ENCODE measurements at places on chromosomes 1 and 21.

DNA sequence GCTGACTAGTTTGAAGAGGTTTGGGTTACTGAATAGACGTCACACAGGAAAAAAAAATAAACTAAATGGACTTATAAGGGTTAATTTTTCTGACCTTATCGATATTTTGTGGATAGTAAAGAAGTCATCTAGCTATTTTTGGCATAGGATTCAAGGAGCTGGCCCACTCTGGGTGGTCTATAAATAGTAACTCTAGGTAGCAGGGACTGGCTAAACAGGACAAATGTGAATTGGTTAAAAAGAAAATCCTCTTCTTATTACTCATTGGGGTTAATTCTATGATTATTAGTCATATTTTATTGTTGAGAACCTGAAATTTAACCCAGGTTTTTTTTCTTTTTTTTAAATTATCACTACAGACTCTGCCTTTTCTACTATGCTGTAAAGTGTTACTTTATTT lies 61.7 kb downstream of the ATF6 start:
- no peak for DNase-seq
- H3K27me3 ChIP-seq = no peaks in the 10 kb centered on the region
- no peak overlapping the region for H3K27ac ChIP-seq
- no peak overlapping the region for H3K4me3 ChIP-seq
- H3K36me3 ChIP-seq = peaks cover 27% of the 10 kb centered on the region

GRCh38 chr1:179030130-179030529 lies 4.4 kb downstream of the FAM20B start:
- H3K27me3 ChIP-seq = no peaks in the 10 kb centered on the region
- H3K4me3 ChIP-seq = no peak overlapping the region
- H3K4me1 ChIP-seq = peaks cover 34% of the 10 kb centered on the region
- peak overlapping the region; percentile 36 for H3K27ac ChIP-seq

DNA sequence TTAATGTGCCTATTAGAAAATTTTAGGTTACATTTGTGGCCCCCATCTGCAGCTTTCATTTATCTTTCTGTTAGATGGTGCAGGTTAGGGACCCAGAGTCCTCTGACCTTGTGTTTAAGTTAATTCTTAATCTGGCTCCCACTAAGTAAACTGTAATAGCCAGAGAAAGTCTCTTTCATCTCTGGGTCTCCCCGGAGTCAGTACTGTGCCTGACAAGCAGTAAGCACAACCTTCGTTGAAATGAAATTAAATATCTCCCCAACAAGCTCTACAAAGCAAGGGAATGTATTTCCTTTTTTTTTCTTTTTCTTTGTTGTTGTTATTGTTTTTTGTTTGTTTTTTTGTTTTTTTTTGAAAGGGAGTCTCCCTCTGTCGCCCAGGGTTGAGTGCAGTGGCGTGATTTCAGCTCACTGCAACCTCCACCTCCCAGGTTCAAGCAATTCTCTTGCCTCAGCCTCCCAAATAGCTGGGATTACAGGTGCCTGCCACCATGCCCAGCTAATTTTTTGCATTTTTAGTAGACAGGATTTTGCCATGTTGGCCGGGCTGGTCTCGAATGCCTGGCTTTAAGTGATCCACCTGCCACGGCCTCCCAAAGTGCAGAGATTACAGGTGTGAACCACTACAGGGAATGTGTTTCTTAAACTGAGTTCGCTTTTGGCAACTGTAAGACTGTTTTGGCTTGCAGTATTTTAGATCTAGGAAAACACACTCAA lies 81.6 kb downstream of the HHIPL2 start:
- H3K4me3 ChIP-seq = peak overlapping the region; percentile 53
- peaks cover 9% of the 10 kb centered on the region for H3K4me1 ChIP-seq
- H3K36me3 ChIP-seq = peaks cover 22% of the 10 kb centered on the region
- H3K27ac ChIP-seq = peak overlapping the region; percentile 87
- no peak for DNase-seq

- peaks cover 11% of the 10 kb centered on the region for H3K27me3 ChIP-seq
- no peak for DNase-seq
- no peak overlapping the region for H3K27ac ChIP-seq
- H3K4me3 ChIP-seq = no peak overlapping the region
- H3K4me1 ChIP-seq = no peaks in the 10 kb centered on the region
These were observed 19.7 kb upstream of the PGBD2 start for GRCh38 chr1:248886237-248886895.

GRCh38 chr1:2778220-2778592 lies 23.3 kb downstream of the TTC34 start:
- H3K27me3 ChIP-seq = peaks cover 35% of the 10 kb centered on the region
- H3K27ac ChIP-seq = no peak overlapping the region
- no peak overlapping the region for H3K4me3 ChIP-seq
- DNase-seq = no peak
- no peaks in the 10 kb centered on the region for H3K4me1 ChIP-seq

- peaks cover 35% of the 10 kb centered on the region for H3K36me3 ChIP-seq
- peak overlapping the region; percentile 92 for H3K27ac ChIP-seq
- no peaks in the 10 kb centered on the region for H3K27me3 ChIP-seq
These were observed 457 bp downstream of the SRM start for GRCh38 chr1:11059155-11059967.

GRCh38 chr1:172288581-172288980 lies 131.9 kb upstream of the C1orf105 start:
- H3K4me1 ChIP-seq = no peaks in the 10 kb centered on the region
- H3K4me3 ChIP-seq = no peak overlapping the region
- DNase-seq = no peak
- no peak overlapping the region for H3K27ac ChIP-seq
- H3K36me3 ChIP-seq = no peaks in the 10 kb centered on the region
- H3K27me3 ChIP-seq = no peaks in the 10 kb centered on the region

GRCh38 chr1:208108646-208109330 lies 135.4 kb downstream of the PLXNA2 start:
- H3K27me3 ChIP-seq = peaks cover 7% of the 10 kb centered on the region
- no peaks in the 10 kb centered on the region for H3K36me3 ChIP-seq
- no peaks in the 10 kb centered on the region for H3K4me1 ChIP-seq
- no peak overlapping the region for H3K4me3 ChIP-seq
- no peak for DNase-seq

DNA sequence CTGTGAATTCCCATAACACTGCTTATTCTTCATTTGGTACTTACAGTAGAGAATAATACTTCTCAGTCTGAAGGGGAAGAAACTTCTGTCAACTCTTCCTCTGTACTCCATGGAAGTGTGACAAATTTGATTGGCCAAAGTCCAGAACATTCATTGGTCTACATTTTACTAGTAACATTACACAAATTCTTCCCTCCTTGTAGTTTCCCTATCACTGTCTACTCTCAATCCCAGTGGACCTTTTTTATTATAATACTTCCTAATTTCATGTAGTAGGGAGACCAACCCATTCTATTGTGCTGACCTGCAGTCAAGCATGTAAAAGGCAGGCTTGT lies 74.7 kb downstream of the ALG6 start:
- H3K27me3 ChIP-seq = no peaks in the 10 kb centered on the region
- H3K4me3 ChIP-seq = no peak overlapping the region
- DNase-seq = no peak
- H3K36me3 ChIP-seq = no peaks in the 10 kb centered on the region
- no peak overlapping the region for H3K27ac ChIP-seq

DNA sequence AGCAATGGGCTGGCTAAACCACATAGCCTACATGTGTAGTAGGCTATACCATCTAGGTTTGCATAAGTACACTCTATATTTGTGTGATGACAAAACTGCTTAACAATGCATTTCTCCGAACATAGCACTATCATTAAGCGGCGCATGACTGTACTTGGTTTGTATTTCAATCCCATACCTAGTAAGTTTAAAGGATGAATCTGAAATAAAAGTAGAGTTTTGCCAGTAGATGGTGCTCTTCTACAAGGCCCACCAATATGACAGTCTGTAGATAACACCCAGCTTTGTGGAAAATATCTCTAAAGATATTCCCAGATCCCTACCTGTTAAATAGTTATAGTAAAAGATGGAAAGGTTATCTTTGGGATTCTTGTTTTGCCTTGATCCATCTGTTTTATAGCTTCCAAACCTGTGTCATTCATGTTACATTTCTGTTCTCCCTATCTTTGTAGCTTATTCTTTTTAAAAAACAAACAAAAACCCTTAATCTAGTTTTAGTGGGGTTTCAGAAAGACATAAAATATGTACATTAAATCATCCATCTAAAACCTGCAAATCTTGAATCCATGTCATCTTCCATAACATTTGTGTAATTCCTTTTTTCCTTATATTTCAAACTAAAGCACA lies 33.9 kb upstream of the ASPM start:
- peaks cover under 1% of the 10 kb centered on the region for H3K4me1 ChIP-seq
- H3K4me3 ChIP-seq = no peak overlapping the region
- peak; percentile 1 for DNase-seq
- H3K36me3 ChIP-seq = peaks cover 26% of the 10 kb centered on the region
- H3K27me3 ChIP-seq = no peaks in the 10 kb centered on the region

DNA sequence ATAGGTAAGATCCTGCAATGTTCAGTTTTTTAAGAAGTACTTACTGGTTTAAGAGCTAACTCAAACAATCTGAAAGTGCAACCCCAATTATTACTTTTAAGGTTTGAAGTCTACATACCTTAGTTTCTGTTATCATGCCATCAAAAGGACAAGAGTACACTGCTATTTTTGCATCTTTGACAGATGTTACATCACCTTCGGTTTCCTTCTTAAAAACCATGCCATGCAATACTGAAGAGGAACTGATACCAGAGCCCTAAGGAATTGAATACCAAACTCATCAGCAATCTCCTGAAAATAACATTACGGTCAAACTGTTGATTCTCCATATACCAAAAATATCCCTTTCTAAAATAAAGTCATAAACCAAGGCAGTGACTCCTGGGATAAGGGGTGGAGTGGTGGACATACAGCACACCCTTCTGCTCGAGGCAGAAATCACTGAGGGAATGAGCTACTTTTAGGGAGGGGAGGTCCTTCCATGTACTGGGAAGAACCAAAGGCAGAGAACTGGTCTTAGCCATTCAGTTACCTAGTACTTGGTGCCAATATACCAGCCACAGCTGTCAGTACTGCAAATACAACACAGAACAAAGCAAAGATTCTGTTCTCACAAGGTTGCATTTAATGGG lies 8.5 kb downstream of the CCT8 start:
- H3K27ac ChIP-seq = no peak overlapping the region
- no peaks in the 10 kb centered on the region for H3K27me3 ChIP-seq
- H3K36me3 ChIP-seq = peaks cover 98% of the 10 kb centered on the region
- no peaks in the 10 kb centered on the region for H3K4me1 ChIP-seq
- no peak overlapping the region for H3K4me3 ChIP-seq
- no peak for DNase-seq

DNA sequence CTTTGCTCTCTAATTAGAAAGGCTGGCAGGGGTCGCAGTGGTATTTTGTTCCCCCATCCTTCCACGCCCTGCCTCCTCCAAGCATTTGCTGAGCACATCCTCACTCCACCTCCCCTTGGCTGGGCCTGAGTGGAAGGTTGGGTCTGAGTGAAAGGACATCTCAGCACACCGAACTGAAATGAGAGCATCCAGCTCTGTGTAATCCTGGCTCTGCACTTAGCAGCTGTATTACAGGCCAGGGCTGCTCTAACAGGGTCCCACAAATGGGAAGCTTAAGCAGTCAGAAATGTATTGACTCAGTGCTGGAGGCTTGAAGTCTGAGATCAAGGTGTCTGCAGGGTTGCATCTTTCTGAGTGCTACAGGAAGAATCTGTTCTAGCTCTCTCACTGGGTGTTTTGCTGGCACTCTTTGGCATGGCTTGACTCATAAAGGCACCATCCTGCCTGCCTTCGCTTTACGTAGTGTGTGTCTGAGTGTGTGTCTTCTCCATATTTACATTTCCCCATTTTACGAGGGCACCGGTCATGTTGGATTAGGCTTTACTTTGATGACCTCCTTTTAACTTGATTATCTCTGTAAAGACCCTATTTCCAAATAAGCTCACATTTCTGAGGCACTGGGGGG lies 48.5 kb upstream of the IGSF21 start:
- H3K4me3 ChIP-seq = no peak overlapping the region
- no peak for DNase-seq
- H3K27me3 ChIP-seq = peaks cover 25% of the 10 kb centered on the region
- H3K4me1 ChIP-seq = no peaks in the 10 kb centered on the region
- H3K27ac ChIP-seq = no peak overlapping the region

GRCh38 chr1:109351457-109351856 lies 44.6 kb upstream of the MYBPHL start:
- H3K27me3 ChIP-seq = peaks cover 6% of the 10 kb centered on the region
- H3K36me3 ChIP-seq = no peaks in the 10 kb centered on the region
- no peak overlapping the region for H3K27ac ChIP-seq
- DNase-seq = no peak
- no peaks in the 10 kb centered on the region for H3K4me1 ChIP-seq

- H3K27ac ChIP-seq = no peak overlapping the region
- no peak for DNase-seq
- H3K27me3 ChIP-seq = peaks cover 39% of the 10 kb centered on the region
- H3K4me1 ChIP-seq = peaks cover 3% of the 10 kb centered on the region
These were observed 2.0 kb upstream of the WNT2B start for GRCh38 chr1:112506731-112507130.

DNA sequence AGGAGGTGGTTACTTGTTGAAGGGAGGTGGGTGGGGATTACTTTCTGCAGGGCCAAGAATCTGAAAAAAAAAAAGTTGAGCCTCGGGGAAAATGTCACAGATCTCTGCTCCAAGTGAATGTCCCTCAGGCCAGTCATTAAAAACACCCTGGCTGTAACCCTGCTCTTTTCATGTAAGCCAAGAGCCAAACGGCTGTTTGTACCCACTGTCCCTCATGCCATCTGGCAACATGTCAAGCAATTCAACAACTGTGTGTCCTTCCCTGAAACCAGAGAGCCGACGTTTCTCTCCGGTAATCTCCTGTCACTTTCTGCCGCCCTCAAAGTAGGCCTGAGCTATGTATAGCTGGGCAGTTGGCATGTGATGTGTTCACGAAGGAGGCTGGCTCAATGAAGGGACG lies 14.7 kb downstream of the CASQ2 start:
- no peak overlapping the region for H3K27ac ChIP-seq
- no peak for DNase-seq
- H3K4me3 ChIP-seq = no peak overlapping the region

GRCh38 chr1:205523261-205523890 lies 18.9 kb downstream of the CDK18 start:
- H3K4me1 ChIP-seq = peaks cover 4% of the 10 kb centered on the region
- no peak overlapping the region for H3K27ac ChIP-seq
- no peak overlapping the region for H3K4me3 ChIP-seq
- H3K36me3 ChIP-seq = no peaks in the 10 kb centered on the region

GRCh38 chr1:154855186-154855851 lies 14.8 kb downstream of the KCNN3 start:
- H3K27ac ChIP-seq = no peak overlapping the region
- DNase-seq = no peak
- no peaks in the 10 kb centered on the region for H3K36me3 ChIP-seq
- H3K27me3 ChIP-seq = peaks cover 35% of the 10 kb centered on the region

DNA sequence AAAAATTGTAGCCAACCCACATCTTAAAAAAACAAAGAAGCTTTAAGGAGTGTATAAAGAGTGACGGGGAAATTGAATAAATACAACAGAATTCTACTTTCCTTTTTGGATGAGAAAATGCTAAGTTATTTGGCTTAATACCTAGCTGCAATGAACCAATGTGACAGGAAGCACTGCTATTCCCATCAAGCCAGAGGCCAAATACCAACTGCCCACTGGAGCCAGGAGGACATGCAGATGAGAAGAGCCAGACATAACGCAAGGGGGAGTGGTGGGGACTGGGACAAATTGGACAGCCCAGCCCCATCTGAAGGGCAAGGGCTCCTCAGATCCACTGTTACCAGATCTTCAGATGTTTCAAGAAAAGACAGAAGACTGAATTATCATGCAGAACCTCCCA lies 25.7 kb downstream of the DNAJC11 start:
- no peaks in the 10 kb centered on the region for H3K27me3 ChIP-seq
- H3K4me3 ChIP-seq = no peak overlapping the region
- no peaks in the 10 kb centered on the region for H3K4me1 ChIP-seq
- H3K27ac ChIP-seq = peak overlapping the region; percentile 15

Measured in effector memory CD8-positive, alpha-beta T cell (primary cell).